Activated CD4-positive, CD25-positive, alpha-beta regulatory T cell (primary cell): ENCODE measurements at places on chromosomes 4 and X.

DNA sequence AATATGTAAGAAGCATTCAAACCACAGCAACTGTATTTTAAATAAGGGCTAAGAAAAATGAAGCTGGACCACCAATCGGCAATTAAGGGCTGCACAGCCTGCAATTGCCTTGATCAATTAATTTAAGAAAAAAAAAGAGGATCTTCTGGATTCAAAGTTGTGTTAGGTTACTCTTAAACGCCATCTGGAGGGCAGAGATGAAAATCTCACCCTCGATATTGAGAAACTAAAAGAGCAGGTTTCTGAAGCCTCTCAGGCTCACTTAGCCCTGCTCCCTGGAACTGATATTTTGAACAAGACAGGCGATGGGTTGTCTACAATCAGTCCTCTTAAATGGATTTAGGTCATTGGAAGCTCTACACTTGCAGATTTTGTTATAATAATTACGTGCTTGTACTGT, 579.4 kb downstream of the GRXCR1 start:
- no peak for DNase-seq

DNA sequence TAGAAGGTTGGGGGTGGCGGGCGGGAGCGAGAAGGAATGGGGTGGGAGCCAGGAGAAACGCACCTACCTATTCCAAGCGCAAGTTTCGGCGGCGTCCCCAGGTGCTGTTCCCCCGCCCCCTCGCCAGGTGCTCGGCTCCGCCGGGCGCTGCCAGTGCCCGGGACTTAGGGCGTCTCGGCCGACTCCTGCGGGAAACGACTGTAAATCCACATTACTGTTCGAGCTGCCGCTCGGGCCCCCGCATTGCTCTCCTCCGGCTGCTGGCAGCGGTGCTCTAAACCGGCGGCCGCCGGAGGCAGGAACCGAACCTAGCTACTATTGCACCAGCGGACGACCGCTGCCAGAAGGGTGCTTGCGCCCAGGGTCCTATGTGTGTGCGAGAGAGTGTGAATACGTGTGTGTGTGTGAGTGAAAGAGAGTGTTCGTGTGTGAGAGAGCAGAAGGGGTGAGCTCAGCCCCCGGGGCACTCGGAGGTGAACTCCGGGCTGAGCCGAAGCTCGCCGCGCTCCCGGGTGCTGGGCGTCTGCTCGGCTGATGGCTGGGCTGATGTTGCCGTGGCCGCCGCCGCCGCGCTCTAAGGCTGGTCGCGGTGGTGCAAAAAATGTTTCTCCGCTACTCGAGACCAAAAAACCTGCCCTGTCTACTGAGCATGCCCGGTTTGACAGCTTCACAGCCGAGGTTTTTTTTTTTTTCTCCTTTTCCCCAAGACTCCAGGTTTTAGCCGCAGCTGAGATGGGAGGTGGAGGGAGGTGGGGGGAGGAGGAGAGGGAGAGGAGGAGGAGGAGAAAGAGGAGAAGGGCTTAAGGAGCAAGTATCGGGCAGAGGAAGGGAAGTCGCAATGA, 115.7 kb upstream of the TEX13C start:
- DNase-seq: no peak

DNA sequence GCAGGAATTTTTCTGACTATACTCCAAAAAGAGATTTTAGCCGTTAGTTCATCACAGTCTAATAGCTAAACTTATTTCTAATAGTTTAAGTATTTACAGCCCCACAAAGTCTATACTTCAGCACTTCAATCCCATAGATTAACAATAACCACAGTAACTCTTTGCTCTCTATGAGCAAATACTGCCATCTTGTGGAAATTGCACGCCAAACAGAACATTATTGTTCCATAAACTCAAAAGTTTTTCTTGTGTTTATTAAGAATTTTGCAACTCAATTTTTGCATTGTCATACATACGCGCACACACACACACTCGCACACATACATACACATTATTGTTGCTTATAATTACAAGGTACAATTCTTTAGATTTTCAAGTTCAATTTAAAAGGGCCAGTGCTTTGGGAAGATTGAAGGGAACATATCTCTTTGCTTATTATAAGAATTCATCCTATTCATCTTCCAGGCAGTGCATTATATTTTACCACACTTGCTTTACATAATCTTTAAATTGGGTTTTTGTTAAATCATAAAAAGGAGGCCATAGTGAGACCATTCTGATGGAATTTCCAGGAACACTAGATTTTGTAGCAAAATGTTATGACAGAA, 63.8 kb upstream of the ATOH1 start:
- no peak for DNase-seq

GRCh38 chr4:186149872-186150271, 41.5 kb upstream of the CYP4V2 start:
- no peak for DNase-seq

DNA sequence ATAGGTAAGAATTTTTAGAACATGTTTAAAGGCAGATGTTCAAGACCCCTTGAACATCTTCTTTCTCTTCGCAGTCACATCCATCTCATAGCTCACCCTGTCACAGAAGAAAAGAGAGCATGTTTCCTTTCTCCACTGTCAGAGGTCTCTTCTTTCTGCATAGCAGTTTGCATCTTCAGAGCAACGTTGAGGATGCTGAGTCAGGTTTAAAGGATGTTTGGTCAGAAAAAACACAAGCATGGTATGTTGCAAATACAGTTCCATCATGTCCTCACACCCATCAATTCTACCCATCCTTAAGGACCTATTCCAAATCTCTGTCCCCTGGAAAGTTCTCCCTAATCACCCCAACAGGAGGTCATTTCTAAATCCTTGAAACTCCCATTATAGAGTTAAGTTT, 84.8 kb downstream of the STOX2 start:
- no peak for DNase-seq

DNA sequence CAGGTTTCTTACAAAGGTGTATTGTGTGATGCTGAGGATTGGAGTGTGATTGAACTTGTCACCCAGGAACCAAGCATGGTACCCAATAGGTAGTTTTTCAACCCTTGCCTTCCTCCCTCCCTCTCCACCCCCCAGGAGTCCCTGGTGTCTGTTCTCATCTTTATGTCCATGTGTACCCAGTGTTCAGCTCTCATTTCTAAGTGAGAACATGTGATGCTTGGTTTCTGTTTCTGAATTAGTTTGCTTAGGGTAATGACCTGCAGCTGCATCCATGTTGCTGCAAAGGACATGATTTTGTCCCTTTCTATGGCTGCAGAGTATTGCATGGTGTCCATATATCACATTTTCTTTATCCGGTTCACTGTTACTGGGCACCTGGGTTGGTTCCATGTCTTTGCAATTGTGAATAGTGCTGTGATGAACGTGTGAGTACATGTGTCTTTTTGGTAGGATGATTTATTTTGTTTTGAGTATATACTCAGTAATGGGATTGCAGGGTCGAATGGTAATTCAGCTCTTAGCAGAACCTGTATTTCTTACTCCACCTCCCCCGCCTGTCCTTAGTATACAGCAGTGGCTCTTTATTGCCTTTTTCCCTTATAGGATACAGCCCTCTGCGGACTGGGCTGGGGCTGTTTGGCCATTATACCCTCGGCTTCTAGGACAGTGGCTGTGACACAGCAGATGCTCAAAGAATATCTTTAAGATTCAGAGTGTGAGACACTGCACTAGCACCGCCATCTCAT, 145.4 kb downstream of the PTTG2 start:
- no peak for DNase-seq

DNA sequence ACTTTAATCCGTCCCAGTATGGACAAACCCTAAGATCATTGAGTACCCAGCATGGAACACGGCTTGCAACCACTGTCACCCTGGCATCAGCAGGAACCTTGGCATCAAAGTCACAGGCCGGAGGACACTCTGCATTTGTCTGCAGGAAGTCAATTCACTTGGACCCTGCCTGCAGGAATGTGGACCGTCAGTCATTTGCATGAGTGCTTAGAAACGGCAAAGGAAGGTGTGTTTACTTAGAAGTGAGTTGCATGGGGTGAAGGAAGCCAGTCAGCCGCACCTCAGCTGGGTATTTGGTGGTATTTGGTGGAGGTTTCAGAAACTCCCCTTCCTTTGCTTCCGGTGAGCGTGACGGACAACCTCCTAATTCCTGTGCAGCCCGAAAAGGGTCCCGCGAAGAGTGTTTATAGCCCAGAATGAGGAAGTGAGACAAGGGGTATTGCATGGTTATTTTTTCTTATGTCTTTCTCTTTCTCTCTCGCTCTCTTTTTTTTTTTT, 15.5 kb downstream of the P2RY8 start:
- DNase-seq: peak; percentile 48

- DNase-seq: no peak
Observed at GRCh38 chrX:102784550-102784949, 64.0 kb downstream of the GPRASP3 start.

- DNase-seq: no peak
Observed at GRCh38 chr4:11252149-11252548, 176.5 kb downstream of the HS3ST1 start.

GRCh38 chrX:16484338-16484737, 165.6 kb upstream of the S100G start:
- DNase-seq: no peak

GRCh38 chr4:107071108-107071507, 35.0 kb upstream of the DKK2 start:
- no peak for DNase-seq

- no peak for DNase-seq
Observed at GRCh38 chr4:185307136-185307950, 88.4 kb downstream of the LRP2BP start.

GRCh38 chrX:97743014-97743413, 859.3 kb downstream of the RPA4 start:
- DNase-seq: no peak

GRCh38 chr4:85039526-85039925, 73.0 kb upstream of the WDFY3 start:
- no peak for DNase-seq

- DNase-seq: no peak
Observed at GRCh38 chrX:101260435-101260834, 30.7 kb downstream of the TAF7L start.

GRCh38 chr4:154617820-154618317, 5.4 kb upstream of the FGG start:
- no peak for DNase-seq

- DNase-seq: no peak
Observed at GRCh38 chrX:31036895-31037294, 34.9 kb downstream of the FTHL17 start.

GRCh38 chr4:79253924-79254323, 71.9 kb downstream of the NAA11 start:
- no peak for DNase-seq

DNA sequence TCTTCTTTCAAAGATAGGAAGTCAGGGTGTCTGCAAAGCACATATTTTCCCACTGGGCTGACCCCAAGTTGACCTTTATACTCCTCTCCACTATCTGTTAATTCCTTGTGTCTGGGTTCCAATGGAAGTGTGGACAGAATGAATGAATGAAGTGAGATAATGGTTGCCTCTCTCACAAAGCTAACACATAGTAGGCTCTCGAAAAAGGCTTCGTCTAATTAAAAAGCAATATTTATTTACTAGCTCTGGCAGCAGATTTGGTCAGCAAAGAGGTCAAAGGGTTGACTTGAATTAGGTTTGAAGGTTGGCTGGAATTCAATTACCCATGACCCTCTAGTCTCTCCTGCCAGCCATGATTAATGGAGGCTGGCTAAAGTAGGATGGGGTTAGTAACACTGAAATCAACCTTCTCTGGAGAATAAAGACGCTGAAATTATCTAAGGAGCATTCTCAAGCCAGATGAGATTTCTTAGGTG, 280.3 kb upstream of the KLF3 start:
- DNase-seq: no peak

- DNase-seq: no peak
Observed at GRCh38 chr4:94965852-94966251, 208.1 kb downstream of the BMPR1B start.

DNA sequence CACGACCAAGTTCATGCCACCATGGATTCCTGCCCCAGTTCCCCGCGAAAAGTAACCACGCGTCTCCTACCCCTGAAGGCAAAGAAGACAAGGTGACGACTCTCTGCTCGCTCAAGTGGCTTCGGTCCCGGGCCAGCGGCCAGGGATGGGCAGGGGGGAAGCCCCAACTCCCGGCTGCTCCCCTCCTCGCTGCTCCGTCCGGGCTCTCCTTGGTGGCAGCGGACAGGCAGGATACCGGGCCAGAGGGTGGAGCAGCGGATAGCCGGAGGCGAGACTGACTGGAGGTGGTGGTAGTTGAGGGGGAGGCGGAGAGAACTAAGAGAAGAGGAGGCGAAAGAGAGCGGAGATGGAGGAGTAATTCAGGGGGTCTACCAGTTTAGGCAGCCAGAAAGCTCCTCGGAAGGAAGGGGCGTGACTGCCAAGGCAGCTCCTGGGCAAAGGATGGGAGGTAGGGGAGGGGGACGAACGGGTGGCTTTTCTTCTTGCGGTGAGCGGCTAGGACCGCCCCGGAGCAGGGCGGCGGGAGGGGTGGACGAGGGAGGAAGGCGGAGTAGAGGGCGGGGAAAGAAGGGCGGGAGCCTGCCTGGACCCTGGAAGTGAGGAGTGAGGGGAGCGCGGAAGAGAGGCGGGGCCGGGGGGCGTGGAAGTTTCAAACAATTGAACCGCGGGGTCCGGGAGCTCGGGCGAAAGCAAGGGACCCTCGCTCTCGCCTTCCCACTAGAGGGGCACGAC, at the start of gene AMOT:
Gene AMOT, minus strand, starts transcription at position 450 of the 732 bp plus-strand sequence. CDS start 17,705 bp downstream, outside the sequence.
- DNase-seq: peak; percentile 7

GRCh38 chr4:145213245-145213644, 32.9 kb upstream of the OTUD4 start:
- DNase-seq: no peak

DNA sequence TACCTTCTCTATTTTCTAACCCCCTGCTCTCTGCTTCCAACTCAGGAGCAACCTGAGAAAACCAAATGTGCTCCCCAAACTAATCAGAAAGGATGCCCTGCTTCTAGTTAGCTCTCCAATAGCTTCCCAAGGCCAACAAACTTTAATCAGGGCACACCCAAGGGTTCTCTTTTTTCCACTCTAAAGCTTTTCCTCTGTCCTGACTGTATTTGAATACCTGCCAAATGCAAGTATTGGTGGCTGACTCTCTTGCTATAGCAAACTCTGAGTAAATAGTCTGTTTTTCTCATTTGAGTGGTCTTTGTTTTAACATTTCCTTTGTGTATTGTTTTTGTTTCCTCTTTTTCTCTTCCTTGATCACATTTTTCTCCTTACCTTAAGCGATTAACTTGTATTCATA, 52.5 kb downstream of the GBA3 start:
- DNase-seq: no peak

GRCh38 chrX:134990475-134990800, 353 bp upstream of the SMIM10 start:
- no peak for DNase-seq

GRCh38 chrX:29699239-29699638, 516.1 kb upstream of the MAGEB2 start:
- DNase-seq: no peak

DNA sequence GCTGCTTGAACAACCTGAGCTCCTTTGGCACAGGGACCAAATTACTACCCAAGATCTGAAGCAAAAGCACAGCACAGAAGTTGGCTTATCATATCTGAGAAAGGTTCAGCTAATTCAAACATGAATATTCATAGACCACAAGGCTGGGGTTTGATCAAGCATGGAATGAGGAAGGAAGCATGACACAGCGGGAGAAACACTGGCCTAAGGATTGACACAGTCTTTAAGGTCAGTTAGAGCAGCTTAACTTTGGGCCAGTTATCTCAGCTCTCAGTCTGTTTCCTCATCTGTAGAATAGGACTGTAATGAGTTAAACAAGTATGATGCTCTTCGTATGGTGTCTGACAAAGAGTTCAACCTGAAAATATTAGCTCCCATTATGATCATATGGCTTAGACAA, 88.5 kb upstream of the CBR4 start:
- no peak for DNase-seq

- DNase-seq: no peak
Observed at GRCh38 chr4:66376921-66377320, 706.6 kb upstream of the EPHA5 start.

- DNase-seq: peak; percentile 2
Observed at GRCh38 chrX:100928660-100929613, at the start of gene XKRX. TSS of gene XKRX (minus strand) at chrX:100928917. CDS start at chrX:100928304, 613 bp downstream.
